Keratinocyte (primary cell): ENCODE measurements at places on chromosomes 6 and 20. TPM values are rescaled to one million over a fixed set of nuclear protein-coding genes. Genes with fewer than 3 reads are reported as not detected.

GRCh38 chr20:10668677-10669368 lies 5.0 kb downstream of the JAG1 start:
- no peak for DNase-seq

Gene PLEKHG1
- 3.1 to 5.5 TPM (median 3.8 TPM) in 3 replicates for polyA plus RNA-seq

Gene SH3BGRL2
- 1.9 to 3.9 TPM (median 3.8 TPM) in 3 replicates for polyA plus RNA-seq

DNA sequence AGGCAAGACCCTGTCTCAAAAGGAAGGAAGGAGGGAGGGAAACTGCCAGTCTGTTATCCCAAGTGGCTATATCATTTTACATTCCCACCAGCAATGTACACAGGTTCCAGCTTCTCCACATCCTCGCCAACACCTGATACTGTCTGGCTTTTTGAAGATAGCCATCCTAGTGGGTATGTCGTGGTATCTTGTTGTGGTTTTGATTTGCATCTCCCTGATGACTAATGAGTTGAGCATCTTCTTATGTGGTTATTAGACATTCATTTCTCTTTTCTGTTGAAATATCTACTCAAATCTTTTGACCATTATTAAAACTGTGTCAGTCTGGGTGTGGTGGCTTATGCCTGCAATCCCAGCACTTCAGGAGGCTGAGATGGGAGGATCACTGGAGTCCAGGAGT lies 47.9 kb upstream of the ARID1B start:
- DNase-seq, result peak; percentile 65

DNA sequence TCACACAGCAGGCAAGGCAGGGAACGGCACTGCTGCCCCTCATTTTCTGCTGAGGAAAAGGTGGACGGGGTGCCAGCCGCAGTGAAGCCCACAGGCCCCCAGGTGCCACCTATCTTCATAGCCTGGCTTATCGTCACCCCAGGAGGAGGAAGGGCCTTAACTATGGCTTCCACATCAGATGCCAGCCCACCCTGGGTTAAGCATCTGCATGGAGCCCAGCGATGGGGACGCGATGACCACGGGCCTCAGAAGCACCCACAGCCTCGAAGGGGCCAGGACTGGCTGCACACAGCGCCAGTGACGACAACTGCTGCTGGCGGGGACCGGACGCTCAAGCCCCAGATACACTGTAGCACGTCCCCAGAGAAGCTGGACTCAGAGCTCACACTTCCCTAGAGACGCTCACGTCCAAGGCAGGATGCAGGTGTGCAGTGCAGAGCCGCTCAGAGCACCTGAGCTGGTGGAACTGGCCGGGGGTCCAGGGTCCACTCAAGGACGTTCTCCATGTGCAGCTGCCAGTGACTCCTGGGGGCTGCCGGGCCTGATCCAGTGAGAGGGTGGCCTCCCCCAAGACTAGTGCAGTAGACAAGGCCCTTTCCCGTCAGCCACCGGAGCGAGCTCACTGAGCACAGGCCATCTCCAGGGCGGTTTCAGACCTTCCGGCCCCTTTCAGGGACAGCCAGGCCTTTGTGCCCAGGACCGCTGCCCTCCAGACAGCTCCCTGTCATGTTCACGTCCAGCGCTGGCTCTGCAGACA lies 83.0 kb downstream of the YTHDF1 start:
- DNase-seq, result no peak

Gene LY86
- polyA plus RNA-seq, result not detected in 3 replicates

DNA sequence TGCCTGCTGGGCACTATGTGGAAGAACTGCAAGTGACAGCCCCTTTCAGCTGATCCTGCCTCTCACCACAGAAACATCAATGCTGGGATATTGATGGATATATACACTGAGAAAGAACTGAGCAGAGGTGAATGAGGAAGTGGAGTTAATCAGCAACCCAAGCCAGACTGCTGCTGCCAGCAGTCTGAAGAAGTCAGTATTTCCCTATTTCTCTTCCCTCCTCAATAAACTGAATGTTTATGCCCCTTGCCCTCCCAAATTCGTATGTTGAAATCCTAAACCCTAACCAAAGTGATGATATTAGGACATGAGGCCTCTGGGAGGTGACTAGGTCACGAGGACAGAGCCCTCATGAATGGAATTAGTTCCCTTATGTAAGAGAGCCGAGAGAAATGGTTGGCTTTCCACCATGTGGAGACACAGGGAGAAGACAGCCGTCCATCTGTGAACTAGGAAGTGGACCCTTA lies 76.3 kb downstream of the CDK19 start:
- no peak for DNase-seq

DNA sequence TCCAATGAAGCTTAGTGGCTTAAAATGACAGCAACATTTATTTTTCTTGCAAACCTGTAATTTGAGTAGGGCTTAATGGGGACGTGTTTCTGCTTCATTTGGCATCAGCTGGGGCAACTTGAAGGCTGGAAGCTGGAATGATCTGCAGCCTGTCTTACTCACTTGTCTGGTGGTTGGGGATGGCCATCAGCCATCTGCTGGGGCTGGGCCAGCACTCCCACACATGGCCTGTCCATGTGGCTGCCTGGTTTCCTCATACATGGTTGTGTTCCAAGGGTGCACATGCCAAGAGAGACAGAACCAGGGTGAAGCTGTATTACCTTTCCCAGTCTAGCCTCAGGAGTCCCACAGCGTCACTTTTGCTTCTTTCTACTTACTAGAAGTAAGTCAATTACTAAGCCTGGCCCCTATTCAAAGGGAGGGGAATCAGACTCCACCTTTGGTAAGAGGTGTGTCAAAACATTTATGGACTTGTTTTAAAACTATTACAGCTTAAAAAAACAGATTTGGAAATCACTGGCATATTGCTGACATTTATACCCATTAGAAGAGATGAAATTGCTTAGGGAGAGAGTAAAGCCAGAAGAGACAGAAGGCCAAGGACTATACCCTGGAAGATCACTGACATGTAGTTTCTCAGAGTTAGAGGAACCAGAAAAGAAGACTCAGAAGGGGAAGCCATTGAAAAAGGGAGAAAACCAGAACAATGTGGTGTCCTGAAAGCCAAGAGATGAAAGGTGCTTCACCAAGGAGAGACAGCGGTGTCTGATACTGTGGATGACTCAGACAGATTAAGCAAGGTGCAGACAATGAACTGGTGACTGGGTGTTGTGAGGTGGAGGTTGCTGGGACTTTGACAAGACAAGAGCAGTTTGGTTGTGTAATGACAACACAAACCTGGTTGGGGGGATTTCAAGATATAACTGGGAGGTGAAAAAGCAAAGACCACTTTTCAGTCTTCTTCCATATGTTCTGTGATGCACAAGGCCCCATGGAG lies 345.2 kb downstream of the GJA1 start:
- no peak for DNase-seq

Gene ZBTB24
- 3.0 to 5.1 TPM (median 4.6 TPM) in 3 replicates for polyA plus RNA-seq

Gene SLC22A2
- not detected in 3 replicates for polyA plus RNA-seq

GRCh38 chr6:36160147-36160760 lies 29.9 kb downstream of the MAPK13 start:
- no peak for DNase-seq

DNA sequence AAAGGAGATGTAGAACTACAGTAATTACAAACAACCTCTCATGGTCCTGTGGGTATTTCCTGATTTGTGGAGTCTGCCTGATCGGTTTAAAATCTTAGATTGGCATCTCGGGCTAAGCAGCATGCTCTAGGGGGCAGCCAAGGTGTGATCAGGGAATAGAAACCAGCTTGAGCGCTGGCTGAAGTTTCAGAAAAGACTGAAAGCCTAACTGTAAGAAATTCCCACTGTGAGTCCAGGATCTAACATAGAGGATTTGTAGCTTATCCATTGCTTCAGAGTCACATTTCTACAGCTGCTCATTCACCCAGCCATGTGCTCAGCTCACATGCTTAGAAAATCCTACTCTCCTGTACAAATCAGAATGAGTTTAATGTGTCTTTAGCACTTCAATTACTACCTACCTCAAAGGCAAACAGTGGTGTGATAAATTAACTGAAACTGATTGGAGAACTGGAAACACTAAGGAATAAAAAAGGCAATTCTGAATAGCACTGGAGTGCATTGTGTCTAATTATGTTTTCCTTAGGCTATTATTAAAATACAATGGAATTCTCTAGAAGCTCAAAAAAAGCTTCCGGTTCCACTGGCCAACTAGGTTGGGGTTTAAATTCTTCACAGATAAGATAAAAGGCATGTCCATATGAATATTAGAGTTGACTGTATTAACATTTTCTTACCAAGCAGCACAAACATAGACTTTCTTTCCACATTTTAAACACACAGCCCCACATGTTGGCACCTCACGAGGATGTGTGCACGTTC lies 73.8 kb upstream of the MPC1 start:
- no peak for DNase-seq

Gene DEF6
- polyA plus RNA-seq, result 12.4 to 17.4 TPM (median 17.3 TPM) in 3 replicates

- no peak for DNase-seq
These were observed 801 bp upstream of the PPARD start for GRCh38 chr6:35341557-35341956.

GRCh38 chr6:52249078-52249477 lies 4.8 kb upstream of the IL17F start:
- no peak for DNase-seq

DNA sequence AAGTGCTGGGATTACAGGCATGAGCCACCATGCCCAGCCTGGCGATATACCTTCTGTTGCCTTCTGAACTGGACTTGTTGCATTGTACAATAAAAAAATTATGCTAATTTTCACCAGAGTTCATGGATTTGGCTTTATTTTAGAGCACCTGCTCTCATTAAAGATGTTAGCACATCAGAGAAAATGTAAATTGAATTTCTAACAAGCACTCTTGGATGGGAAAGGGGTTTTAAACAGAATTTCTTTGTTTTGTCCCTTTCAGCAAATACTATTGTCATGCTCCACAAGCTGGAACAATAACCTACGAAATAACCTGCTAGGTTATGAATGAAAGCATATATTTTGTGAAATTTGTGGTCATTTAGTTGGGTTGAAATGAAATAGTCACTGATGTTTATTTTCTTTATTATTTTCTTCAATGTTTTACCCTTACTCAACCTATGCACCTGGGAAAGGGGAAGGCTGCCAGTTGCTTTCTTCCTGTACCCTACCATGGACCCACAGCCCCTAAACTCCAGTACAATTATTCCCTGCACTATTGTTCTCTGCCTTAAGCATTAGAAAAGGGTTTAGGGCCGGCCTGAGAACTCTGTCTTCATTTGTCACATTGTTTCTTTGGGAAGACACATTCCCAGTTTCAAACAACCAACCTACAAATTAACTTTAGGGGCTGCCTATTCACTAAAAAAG lies 22.2 kb downstream of the ZDHHC14 start:
- no peak for DNase-seq

- DNase-seq, result peak; percentile 45
These were observed 246.1 kb downstream of the TFAP2C start for GRCh38 chr20:56875052-56875659.

Gene SLC26A8
- 0.02 to 0.18 TPM (median 0.04 TPM) in 3 replicates for polyA plus RNA-seq

DNA sequence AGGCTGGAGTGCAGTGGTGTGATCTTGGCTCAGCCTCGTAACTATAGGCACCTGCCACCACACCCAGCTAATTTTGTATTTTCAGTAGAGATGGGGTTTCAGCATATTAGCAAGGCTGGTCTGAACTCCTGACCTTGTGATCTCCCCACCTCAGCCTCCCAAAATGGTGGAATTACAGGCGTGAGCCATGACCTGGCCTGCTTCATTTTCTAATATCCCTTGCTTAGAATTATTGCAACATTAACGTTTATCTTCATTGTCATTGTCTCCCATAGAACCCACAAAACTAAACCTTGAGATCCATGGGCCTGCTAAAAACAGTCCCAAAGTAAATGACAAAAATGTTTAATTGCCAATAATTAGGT lies 6.1 kb downstream of the EEF1A1 start:
- no peak for DNase-seq

Gene HMGCLL1
- 0.04 to 0.06 TPM in 2 of 3 replicates, not detected in the other for polyA plus RNA-seq

DNA sequence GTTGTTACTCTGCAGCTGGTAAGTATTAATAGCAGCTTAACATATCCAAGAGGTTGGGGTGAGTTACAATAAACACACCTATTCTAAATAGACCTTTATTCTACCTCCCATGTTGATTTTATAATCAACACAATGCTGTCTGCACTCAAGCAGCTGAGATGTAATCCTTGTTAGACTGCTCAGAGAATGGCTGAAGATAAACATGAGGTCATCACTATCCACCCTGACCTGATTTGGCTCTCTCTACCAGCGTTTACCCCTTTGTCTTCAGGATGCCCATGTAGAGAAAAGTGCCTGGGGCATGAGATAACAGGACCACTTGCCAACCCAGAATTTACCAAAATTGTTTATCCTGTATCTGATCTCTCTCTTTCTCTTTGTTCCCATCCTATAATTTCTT lies 220.7 kb upstream of the DEFB112 start:
- no peak for DNase-seq

Gene SNX21
- polyA plus RNA-seq, result 5.2 to 8.6 TPM (median 6.9 TPM) in 3 replicates

DNA sequence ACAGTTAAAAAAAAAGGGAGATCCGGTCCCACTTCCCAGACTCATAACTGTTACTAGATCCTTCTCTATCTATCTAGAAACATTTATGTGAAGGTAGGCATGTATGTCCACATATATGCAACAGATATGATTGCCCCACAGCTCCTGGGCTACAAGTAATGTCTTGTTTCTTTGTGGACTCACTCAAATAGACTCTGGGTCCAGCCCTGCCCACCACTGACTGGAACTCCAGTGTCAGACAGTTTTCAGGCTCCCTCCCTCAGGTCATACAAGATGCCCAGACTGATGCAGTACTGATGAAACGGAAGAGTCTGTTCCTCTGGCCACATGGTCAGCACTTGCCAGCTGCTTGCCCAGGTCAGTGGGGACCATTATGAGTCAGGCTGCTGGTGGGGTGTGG lies 30.8 kb upstream of the IER3 start:
- DNase-seq, result no peak

Gene FOXF2
- 0.28 to 0.68 TPM (median 0.34 TPM) in 3 replicates for polyA plus RNA-seq

DNA sequence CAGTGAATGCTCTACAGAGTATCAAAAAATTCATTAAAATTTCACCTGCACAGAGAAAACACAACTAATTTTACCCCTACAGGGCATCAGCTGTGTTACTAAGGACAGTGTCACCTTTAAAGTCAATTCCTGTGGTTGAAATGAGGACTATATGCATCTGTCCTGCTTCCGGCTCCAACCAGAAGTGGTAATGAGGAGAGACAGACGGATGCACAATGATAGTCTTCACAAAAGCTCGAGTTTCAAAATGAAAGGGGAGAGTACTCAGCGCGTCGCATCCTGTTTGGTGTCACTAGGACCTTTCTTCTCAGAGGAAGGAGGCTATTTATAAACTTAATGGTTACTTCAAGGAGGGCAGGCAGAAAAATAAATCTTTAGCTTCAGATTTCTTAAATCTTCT lies 86.5 kb downstream of the LYRM4 start:
- no peak for DNase-seq

DNA sequence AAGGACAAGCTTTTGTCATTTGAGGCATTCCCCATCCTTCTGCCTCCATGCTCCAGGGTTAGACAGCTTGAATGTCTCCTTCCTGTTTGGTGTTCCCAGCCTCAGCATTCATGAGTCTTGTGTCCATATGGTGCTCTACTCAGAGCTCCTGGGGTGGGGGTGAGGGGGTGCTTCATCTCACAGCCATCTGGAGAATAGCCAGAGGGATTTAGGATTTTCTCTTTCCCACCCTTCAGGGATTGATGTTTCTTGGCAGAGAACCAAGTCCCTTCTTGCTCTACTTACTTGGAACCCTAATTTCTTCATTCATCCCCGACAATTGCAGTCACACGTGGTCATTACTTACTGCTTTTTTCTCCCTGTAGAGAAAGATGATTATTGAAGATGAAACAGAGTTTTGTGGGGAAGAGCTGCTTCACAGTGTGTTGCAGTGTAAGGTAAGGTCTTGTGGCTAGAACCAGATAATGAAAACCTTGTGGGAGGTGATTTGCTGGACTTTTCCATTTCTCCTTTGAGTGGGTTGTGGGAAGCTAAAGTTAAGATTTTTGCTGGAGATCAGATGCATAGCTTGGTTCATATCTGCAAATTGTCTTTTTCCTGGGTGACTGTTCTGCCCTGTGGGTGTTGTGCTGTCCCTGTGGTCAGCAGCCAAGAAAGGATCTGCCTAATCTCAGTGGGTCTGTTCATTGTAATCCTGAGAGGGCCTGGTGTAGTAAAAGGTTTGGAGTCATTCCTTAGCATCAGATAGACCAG lies 18.6 kb downstream of the CMTR1 start:
- DNase-seq, result no peak

Gene PAX1
- polyA plus RNA-seq, result not detected in 3 replicates
